T-cell (primary cell): ENCODE measurements at places on chromosomes 6 and 20. TPM values are rescaled to one million over a fixed set of nuclear protein-coding genes. Genes with fewer than 3 reads are reported as not detected.

DNA sequence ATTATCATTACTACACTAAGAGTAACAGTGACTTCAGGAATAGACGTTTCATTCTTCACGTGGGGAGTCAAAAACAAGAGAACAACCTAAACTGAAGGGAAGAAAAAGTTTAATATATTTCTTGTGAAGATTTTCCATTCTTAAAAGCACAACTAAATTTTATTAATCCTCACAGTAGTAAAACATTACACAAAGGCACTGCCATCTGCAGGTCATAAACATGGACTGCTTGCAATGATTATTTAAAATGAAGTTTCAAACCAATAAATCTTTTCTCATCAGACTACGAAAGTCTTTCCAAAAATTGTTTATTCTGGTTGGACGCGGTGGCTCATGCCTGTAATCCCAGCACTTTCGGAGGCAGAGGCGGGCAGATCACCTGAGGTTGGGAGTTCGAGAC, 2.6 kb downstream of the NCOA5 start:
- no peak for DNase-seq

The TAAR2 gene
- not detected for total RNA-seq

The UBE2J1 gene
- 15.4 TPM for total RNA-seq

DNA sequence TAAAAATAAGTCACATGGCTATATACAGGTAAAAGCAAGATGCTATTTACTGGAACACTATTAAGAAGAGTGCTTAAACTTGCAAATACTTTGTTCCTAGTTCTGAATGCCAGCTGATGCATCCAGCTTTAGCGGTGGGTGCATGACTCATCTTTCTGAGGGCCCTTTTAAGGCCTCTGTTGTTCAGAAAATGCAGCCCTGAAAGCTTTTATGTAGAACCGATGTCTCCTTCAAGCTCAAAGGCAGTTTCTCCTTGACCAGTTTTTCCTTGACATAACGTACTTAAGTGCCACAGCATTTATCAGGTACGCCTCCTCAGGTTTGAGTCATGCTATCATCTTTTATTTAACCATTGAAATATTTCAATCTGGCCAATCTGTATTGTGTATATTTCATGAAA, 82.8 kb downstream of the MLIP start:
- no peak for DNase-seq

- DNase-seq, result no peak
Measured at GRCh38 chr6:60952500-60952899, 1333.5 kb downstream of the KHDRBS2 start.

The SLC35B2 gene
- 17.0 TPM for total RNA-seq

The REPS1 gene
- 67.1 TPM for total RNA-seq

DNA sequence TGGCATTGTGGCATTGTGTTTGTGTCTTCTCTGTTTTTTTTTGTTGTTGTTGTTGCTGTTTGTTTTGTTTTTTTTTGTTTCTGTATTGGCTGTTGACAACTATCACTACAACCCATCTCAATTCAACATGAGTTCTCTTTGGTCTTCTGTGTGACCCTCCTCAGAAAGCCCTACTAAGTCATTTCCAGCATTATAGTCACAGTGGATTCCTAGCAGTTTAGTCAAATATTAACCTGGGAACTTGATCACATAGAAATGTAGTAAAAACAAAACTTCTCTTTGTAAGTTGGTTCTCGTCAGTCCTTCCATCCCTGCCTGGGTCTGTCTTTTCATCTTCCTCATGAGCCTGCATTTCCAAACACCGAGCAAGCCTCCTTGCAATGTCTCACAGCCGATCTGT, 16.8 kb downstream of the SLC17A2 start:
- DNase-seq, result no peak

DNA sequence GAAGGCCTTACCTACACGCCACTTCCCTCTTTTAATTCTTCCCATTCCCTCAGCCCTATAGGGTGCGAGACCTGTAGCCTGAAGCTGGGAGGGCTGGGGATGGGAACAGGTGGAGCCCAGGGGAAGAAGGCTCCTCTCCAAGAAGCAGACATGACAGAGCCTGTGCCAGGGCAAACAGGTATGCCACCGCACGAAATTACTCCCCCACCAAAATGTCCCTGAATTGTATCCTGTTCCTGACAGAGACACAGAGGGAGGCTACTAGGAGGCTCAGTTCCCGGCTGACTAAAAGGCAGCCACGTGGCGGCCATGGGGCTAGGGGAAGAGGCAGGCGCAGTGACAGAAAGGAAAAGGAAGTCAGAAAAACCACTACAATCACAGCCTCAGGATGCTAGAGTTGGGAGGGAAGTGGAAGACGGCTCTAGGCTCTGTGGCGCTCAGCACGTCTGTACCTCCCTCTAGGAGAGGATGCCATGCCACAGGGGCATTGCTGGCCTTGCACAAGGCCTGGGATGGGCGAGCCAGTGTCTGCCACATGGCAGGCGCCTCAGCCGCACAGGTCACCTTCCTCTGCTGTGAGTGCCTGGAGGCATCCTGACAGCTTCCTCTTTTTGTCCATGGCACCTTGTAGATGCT, 27.7 kb downstream of the TFEB start:
- peak; percentile 41 for DNase-seq

The ELOVL4 gene
- total RNA-seq, result 0.79 TPM

The DCBLD1 gene
- total RNA-seq, result 2.2 TPM

GRCh38 chr6:11209369-11209768, 23.1 kb downstream of the NEDD9 start:
- DNase-seq, result no peak

DNA sequence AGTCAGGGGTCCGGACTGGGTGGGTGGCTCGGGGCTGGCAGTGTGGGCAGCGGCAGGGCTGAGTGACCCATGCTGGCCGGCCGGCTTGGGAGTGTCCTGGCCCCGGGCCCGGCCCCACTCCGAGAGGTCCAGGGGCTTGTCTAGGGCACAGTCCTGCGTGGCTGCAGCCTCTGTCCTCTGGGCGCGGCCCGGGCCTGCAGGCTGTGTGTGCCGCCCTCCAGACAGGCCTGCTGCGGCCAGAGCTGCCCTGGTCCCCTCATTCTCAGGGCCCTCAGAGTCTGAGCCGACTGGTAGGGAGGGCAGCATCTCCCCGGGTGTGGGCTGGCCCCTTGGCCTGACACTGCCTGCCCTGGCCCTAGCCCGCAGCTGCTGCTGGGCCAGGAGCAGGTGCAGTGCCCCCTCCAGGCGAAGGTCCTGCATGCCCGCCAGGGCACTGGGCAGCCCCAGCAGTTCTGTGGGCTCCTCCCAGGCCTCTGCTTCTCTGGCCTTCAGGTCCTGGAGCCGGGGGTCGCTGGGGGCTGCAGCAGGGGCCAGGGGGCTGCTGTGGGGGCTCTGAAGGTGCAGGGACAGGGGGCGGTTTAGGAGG, 6.9 kb upstream of the CABLES2 start:
- no peak for DNase-seq

GRCh38 chr6:146883640-146884531, 285.1 kb downstream of the ADGB start:
- no peak for DNase-seq

DNA sequence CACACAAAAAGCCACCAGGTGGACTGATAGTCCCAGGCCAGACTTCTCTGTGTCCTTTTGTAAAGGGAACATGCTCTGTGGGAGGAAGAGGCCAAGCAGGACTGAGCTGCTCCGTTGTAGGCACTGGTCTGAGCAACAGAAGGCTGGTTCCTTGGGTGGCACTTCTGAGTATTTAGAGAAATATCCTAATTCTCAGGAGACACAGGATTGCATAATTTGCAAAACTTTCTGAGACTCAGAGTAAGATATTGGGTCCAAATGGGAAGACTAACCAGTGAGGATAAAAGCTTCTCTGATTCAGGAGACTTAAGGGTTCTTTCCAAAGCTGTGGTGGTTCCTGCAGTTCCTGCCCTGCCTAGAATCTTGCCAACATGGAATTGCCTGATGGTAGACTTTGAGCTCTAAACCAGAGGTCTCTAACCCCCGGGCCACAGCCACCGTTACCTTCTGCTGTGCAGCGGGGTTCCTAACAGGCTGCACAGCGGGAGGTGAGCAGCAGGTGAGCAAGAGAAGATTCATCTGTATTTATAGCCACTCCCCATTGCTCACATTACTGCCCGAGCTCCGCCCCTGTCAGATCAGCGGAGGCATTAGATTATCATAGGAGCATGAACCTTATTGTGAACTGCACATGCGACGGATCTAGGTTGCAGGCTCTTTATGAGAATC, 107.0 kb downstream of the OLIG3 start:
- DNase-seq, result no peak
